OCI-M1 (cell line): ENCODE measurements at places on chromosomes 11 and 22.

- DNase-seq: no peak
Measured at GRCh38 chr11:73273222-73273895, 1.2 kb downstream of the P2RY6 start.

DNA sequence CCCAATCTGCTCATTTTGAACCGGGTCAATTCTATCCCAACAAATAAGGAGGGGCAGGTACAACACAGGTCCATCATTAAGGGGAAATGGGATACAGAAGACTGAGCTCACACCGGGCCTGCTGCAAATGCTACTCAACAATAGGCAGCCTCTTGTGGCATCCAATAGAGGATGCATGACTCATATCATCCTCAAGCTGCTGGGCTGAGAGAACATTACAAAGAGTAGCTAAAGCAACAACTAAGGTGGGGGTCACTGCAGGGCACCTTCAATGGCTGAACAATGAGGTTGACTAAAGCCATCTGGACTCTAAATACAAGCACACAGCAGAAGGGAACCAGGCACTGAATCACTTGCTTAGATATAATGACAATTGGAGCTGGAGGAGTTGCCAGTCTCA, 130.1 kb upstream of the SYN3 start:
- DNase-seq: no peak

DNA sequence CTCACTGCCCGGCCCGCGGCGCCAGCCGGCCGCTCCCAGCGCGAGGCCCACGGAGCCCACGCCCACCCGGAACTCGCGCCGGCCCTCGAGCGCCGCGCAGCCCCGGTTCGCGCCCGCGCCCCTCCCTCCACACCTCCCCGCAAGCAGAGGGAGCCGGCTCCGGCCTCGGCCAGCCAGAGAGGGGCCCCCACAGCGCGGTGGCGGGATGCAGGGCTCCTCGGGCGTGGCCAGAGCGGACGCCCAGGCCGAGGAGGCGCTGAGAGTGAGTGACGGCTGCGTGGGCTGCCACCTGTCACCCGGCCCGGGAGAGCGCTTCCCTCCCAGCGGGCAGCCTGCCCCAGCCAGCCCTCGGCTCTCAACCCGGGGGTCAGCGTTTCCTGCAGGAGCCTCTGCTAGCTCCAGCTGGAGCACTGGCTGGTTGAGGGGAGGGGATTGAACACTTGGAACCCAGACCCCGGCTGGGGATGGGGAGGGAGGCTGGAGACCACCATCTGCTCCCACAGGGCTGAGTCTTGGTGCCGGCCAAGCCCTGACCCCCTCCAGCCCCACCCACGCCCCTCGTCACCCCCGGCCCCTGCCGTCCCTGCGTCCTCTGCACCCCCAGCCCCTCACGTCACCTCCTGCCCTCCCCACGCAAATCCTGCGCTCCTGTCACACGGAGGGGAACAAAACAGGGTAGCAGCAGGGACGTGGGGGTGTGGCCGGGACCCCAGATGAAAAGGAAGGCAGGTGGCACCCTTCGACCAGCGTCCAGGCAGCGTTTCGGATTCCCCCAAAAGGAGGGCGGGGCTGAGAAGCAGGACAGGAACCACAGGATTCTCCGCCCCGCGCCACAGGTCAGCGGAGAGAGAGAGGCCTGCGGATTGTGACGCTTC, 157.0 kb downstream of the BRD1 start:
- no peak for DNase-seq

DNA sequence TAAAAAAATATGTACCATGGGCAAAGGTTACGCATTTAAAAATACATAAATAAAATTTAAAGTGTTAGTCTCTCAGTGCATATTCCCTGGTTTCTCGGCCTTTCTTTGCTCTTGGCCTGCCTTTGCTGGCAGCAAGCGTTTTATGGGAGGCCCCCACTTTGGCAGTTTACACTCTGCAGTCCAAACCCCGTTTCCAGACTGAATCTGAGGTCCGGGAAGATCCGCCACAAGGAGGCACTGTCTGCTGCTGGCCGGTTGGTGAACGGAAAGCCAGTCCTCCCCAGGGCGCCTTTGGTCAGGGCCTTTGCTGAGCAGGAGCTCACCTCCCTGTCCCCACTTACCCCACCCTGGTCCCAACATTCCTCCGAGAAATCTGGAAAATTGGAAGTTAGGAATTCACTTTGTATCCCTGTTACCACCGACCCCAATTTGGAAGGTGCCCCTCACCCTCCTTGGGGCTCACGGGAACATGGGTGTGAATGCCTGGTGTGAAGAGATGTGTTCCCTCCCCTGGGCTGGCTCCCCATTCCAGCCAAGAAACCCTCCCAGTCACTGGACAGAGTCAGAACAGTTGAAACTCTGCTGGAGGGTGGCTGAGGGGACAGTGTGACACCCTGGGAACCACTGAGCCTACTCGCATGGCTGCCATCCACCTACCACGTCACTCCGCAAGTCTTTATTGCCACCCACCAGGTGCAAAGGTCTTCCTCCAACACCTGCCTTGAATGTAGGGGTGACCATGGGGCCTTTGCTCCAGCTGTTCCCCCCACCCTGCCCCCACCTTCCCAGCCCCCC, 9.4 kb upstream of the SF1 start:
- peak; percentile 75 for DNase-seq

- no peak for DNase-seq
Measured at GRCh38 chr11:117743121-117743815, 53.7 kb downstream of the DSCAML1 start.

DNA sequence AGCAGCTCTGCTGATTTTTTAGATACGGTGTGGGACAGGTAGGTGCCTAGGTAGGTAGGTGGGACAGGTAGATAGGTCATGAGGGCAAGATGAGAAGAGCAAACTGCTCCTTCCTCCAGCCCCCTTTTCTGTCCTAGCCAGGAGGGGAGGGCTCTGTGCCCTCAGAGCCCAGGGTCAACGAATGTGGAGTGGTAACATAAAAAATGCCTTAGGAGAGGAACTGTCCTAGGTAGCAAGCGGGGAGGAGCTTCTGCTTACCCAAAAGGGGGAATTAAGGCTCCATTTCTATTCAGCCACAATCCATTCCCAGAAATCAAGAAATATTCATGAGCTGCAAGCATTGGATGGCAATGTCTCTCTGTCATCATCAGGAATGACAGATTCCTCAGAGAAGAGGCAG, 234.8 kb downstream of the GRIK4 start:
- DNase-seq: no peak

- DNase-seq: no peak
Measured at GRCh38 chr22:41550952-41551491, 6.8 kb upstream of the POLR3H start.

DNA sequence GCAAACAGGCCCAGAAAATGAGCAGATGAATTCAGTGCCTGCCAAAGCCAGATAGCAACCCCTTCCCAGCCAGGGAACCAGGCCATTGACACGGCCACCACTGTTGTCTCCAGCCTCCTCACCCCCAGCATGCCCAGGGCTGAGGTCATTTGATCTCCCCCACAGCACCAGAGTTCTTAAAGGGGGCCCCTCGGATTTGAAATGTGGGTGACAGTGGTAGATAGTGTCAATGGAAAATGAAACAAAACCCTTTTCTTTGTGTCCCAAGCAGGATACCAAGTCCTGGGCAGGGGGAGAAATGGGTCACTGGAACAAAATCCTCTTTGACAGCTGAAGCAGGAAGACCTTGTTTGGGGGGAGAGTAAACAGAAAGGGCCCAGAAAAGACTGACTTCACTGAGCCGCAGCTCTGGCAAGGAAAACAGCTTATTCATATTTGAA, 14.3 kb upstream of the ACCSL start:
- no peak for DNase-seq

GRCh38 chr11:2778630-2779498, 79.1 kb upstream of the KCNQ1OT1 start:
- DNase-seq: peak; percentile 98

DNA sequence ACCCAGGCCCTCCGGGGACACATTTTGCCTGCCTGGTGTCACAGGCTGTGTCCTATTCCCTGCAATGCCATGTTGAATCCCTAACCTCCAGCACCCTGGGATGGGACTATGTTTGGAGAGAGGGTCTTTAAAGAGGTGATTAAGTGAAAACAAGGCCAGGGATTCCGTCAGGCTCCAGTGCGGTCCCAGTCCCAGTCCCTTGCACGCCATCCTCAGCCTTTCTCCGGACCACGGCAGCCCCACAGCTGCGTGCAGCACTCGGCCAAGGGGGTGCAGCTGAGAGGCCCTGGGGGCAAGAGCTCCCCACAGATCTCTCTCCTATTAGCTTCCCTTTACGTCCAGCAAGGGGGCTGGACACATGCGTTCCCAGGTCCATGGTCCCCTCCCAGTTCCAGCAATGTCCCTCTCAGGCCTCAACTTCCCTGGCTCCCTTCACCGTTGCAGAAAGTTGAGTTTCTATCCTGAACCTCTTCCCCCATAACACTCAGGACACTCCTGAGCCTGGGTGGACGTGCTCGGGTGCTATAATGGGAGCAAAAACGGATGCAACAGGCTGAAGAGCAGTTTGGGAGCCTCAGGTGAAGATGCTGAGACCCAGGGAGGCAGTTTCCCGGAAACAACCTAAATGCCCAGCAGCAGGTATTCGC, 1422.7 kb downstream of the BRD1 start:
- DNase-seq: no peak

GRCh38 chr11:117026593-117027330, 71.5 kb downstream of the SIK3 start:
- no peak for DNase-seq

DNA sequence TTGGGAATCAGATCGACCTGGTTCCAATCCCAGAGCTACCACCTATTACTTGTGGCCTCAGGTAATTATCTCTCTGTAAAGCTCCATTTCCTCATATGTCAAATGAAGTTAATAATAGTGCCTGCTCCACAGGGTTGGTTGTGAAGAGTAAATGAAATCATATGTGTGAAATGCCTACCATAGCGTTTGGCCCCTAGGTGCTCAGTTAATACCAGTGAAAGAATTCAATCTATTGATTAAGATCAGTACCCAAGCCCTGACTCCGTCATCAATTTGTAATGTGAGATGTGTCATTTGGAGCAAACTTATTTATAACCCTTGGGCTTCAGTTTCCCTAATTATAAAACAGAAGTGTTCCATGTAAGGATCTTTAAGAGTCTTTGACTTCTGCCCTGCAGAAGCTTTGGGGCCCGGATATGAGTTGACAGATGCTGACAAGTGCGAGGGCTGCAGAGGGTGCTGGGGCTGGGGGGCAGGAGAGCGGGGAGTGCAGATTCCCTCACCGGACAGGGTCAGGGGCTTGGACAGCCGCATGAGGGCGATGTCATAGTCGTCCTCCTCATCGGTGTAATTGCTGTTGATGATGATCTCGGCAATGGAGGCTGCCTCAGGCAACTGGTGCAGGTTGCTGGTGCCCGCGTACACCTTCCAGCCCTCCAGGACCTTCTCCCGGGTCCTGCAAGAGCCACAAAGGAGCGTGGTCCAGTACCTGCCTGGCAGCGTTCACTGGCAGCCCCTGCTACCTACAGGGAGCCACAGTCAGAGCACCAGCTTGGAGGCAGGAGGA, 20.9 kb downstream of the TMPRSS13 start:
- peak; percentile 32 for DNase-seq

DNA sequence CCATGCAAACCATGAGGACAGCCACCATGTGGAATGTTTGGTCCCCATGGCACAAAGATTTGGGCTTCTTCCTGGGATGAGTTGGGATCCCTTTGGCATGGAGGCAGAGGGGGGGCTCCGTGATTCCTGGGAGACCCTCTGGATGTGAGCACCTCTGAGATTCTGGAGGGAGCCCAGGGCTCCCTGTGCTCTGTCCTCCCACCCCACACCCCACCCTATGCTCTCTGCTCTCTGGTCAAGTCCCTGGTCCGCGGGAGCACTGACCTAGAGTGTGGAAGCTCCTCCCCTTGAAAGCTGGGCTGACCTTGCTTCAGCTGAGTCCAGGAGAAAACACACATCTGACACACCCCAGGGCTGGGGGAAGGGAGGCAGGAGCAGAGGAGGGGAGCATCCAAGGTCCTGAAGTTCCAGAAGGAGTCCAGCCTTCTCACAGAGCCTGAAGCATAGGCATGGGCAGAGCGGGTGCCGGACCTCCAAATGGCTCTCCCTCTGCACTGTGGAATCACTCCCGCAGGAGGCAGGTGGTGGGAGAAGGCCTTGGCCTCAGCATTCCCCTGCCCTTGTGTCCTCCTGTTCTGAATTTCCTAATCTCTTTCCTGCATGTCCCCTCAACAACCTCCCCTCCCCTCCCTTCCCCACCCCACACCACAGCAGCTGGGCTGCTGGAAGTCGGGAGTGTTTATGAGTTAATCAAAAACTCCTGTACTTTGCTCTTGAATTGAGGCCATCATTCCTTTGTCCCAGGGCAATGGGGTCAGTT, 25.7 kb upstream of the OAF start:
- no peak for DNase-seq

DNA sequence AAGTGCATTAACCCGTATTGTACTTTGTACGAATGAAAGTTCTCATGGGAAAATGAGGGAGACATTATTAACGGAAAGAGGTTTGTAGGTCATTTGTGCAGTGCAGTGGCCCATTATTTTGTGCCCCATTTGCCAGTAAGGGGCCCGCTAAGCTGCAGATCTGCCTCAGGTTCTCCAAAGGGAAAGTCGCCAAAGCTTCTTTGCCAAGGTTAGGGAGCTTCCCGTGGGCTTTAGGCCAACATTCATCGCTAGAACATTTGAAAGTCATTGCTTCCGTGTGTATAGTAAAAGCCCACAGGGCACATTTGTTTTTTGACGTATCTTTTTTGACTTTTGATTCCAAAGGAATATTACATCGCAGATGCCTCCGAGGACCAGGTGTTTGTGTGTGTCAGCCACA, 61.0 kb upstream of the SORL1-AS1 start:
- no peak for DNase-seq

DNA sequence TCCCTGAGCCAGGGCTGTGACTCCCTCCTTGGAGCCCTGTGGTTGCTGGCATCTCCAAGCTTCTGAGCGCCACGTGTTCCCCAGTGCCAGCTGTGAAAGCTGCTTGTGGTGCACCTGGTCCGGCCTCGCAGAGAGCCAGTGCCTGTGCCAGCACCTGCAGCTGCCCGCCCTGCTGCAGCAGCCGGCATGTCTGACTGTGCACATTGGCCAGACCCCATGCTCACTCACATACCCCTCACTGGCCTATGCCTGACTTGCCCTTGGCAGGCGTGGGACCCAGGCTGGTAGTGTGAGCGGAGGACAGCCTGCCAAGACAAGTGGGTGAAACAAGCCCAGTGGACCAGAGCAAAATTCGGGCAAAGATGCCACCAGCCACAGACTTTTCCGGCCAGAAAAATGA, 9.8 kb downstream of the MRPL48 start:
- no peak for DNase-seq

DNA sequence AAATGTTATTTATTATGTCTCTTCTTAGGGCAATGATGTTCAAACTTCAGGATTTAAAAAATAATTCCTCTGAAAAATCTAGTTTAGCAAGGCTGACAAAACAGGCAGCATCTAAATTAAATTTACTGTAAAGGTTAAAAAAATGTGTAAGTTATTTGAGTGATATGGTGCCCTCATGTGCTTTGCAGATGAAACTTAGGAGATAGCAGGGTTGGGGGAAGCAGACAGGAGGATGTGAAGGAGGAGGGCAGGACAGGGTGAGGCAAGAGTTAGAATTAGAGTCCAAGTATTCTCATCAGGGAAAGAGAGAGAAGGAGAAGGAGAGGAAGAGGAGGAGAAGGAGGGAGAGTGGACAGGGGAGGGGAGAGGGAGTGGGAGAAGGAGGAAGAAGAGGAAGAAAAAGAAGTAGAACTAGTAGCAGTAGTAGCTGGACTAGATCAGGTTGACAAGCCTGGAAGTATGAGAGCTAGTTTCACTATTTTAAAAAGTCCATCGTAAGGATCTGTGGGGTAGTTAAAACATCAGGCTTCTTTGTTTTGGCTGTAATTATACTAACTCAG, 141.2 kb upstream of the SESN3 start:
- peak; percentile 30 for DNase-seq
